ENCODE measurements at places on chromosomes 6 and 20.

GRCh38 chr6:71126506-71126905 lies 162.1 kb upstream of the OGFRL1 start:
- DNase-seq, result no peak

GRCh38 chr6:46850792-46851191 lies 57.6 kb downstream of the MEP1A start:
- DNase-seq, result no peak

GRCh38 chr20:43185901-43186300 lies 3.8 kb downstream of the PTPRT start:
- no peak for DNase-seq

- DNase-seq, result no peak
Observed at GRCh38 chr20:49034070-49034732, 11.9 kb upstream of the CSE1L start.

GRCh38 chr20:41499064-41499463 lies 119.1 kb downstream of the CHD6 start:
- DNase-seq, result no peak

DNA sequence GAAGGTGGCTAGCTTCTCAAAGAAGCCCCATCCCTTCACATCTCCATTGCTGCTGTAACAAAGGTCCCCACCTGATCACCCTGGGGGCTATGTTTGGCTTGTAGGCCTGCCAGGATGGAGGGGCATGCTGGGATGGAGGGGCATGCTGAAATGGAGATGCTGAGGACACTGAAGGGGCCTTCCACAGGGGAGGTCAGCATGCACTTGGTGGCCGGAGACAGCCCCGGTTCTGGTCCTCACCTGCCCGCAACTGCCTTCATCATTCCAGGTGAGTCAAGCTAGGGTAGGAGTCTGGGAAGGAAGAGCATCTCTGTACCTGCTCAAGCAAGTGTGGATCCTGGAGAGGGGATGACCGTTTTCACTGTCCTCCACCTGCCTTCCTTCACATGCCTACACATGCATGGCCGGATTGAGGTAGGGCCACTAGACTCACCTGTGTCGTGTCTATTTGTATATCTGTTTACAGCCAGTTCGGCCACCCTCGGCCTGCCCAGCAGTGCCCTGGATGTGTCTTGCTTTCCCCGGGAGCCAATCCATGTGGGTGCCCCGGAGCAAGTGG lies 6.0 kb downstream of the L3MBTL1 start:
- no peak for DNase-seq

- no peak for DNase-seq
Observed at GRCh38 chr20:56865055-56865454, 235.9 kb downstream of the TFAP2C start.

DNA sequence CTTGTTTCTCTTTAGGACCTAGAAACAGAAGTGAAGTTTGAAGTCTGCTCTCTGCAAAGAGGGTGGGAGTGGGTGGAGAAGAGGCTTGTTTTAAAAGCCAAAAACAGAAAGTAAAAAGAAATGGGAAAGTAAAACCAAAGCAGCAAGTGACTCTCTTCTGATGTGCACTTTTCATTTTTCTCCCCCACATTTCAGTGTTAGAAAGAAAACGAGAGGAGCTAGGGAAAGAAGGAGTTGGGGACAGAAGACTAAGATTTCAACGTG lies 1.3 kb downstream of the C6orf141 start:
- no peak for DNase-seq

GRCh38 chr6:121760745-121761144 lies 325.3 kb downstream of the GJA1 start:
- no peak for DNase-seq

DNA sequence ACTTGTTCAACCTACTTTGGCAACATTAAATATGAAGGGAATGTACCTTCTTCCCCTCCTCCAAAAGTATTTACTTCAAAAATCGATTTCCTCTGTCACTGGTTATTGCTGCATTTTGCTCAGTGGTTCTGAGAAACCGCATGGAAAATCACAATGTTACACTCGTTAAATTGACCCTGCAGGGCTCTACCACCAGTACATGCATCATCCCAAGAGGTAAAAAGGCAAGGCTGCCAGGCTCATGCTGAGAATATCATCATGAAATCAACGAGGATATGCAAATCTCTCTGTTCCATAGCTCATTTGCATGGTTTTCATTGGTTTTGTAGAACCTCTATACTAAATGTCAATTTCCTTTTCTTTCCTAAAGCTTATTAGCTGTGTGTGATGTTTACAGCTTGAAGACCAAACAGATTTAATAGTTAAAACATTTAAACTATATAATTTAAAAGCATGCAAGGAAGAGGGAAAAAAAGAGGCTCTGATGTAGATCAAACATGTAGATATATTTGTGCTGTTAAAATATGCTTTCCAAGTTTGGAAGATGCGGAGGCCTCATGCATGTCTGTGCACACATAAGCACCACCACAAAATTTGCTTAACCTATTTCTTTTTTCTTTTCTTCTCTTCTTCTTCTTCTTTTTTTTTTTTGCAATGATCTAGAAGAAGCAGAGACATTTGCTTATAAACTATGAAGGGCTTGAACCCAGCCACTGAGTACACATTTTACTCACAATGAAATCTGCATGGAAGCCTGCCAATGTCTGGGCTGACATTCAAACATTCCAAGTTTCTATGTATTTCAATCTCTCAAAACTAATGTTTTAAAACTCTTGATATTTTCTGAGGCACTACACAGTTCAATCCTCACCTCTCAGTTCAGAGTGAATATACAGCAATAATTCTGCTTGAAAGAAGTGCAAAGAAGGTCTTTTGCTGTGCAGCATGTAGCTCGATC lies 194.0 kb downstream of the GMPR start:
- no peak for DNase-seq

DNA sequence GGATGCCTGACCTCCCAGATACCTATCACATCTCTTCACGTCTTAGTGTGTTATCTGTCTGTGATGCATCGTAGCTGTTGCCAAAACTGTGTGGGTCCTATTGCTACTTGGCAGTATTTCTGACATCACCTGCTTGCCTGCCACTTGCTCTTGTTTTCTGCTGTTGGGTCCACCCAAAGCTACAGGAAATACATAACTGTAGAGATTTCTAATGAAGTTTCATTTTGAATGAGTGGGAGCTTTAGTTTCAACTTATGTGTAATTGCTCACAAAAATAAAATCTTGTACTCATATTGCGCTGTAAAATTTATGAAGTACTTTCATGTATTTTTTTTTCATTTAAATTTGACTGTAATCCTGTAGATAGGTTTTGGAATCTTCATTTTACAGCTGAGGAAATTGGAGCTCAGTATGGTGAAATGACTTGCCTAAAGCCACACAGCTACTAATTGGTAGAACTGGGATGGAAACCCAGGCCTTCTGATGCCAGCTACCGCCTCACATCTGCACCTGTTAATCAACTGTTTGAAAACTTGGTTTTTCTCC lies 113.6 kb upstream of the MAN1A1 start:
- DNase-seq, result no peak

- peak; percentile 54 for DNase-seq
Observed at GRCh38 chr20:5078399-5078958, 41.3 kb downstream of the PCNA start.

DNA sequence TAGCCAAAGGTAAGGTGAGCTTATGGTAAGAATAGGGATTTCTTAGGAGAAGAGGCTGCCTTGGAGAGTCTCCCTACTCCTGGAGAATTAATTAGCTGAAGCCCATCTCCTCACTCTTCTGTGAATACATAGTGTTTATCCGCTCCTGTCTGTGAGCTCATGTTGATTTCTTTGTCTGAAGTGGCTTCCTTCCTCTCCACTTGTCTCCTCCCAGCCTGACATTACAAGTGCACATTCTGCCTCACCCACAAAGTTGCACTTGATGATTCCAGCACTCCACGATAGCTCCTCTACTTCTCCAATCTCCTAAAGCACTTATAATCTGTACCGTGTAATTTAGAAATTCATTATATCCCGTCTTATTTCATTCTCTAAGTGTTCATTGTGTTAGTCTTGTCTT lies 287.2 kb downstream of the QKI start:
- DNase-seq, result no peak

DNA sequence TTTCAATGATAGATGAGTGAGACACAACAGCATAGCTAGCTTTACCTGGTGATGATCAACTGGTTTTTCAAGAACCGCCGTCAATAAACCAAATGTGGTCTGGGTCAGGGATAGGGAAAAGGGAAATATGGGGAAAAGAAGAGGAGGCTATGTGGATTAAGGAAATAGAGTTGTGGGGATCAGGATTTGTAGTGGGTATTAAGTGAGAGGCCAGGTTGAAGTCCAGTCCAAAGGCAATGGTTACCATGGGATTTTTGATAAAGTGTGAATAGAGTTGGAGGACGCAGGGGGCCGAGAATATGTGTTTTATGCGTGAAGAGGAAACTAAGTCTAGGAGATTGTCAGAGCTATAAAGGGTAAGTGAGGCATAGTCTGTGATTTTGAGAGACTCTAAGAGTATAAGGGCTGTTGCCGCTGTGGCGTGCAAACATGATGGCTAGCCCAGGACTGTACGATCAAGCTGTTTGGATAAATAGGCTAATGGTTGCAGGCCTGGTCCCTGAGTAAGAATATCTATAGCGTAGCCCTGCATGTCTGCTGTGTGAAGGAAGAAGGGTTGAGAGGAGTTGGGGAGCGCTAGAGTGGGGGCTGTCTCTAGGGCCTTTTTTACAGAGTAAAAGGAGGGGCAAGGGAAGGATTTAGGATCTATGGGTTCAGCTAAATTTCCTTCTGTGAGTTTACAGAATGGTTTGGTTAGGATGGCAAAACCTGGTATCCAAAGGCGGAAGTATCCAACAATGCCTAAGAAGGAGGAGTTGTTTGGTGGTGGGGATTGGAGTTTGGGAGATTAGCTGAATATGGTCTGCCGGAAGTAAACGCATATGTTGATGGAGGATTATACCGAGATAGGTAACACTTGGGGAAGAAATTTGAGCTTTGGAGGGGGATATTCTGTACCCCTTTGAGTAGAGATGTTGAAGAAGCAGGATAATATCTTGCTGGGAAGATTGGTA lies 749.7 kb upstream of the ADGRB3 start:
- no peak for DNase-seq

- DNase-seq, result no peak
Observed at GRCh38 chr6:71855406-71855805, 30.9 kb upstream of the RIMS1 start.

GRCh38 chr6:53328375-53328774 lies 20.4 kb downstream of the ELOVL5 start:
- no peak for DNase-seq

- no peak for DNase-seq
Observed at GRCh38 chr20:8530022-8530421, 398.0 kb downstream of the PLCB1 start.

GRCh38 chr6:140782941-140783340 lies 1349.8 kb upstream of the GJE1 start:
- no peak for DNase-seq

DNA sequence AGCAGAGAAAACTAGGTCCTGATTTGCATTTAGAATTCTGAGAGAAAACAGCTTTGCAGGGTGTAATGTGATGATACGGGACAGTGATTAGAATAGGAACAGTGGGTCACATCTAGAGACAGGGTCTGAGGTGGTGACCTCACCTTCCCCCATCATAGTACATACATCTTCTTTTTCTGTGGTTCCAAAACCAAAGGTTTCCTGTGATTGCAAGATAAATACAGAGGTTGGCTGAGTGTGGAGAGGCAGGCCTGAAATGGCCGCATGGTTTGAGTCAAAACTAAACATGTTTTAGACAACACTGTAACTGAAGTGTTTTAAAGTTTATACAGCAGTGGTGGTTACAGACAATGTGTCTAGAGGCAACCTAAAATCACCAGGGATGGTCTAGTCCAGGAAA lies 10.4 kb upstream of the NT5DC1 start:
- DNase-seq, result no peak

- no peak for DNase-seq
Observed at GRCh38 chr20:46364670-46365486, 41.5 kb downstream of the ELMO2 start.

Data from activated T-helper 9 cell treated with anti-CD3 and anti-CD28 coated beads, Interleukin-2, amount 50 U/mL, for 16 hours (primary cell).